Activated naive CD4-positive, alpha-beta T cell treated with anti-CD3 and anti-CD28 coated beads for 36 hours (primary cell): ENCODE measurements at places on chromosomes 12 and 14.

DNA sequence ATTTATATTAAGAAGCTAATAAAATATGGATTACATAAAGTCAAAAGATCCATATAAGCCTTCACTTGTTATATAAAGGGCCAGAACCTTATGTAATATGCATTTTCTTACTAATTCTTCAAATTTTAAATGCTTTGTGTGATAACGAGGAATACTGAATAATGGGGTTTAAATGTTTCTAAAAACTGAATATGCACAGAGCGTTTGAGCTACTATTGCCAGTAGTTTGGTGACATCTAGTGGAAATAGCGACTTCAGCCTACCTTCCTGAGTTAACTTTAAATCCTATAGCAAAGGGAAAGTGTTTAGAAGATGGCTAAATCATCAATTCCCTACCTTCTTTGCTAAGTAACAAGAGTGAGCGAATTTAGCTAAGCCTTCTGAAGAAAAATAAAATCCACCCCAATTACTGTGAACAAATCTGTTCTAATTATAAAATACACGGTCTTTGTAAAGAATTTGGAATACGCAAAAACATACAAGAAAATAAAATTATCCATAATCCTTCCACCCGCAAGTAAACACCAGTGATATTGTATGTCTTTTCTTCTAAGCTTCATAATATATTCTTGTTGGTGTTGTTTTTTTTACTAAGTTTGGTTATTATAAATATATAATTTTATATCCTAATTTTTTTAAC lies 115.5 kb upstream of the G2E3 start:
- DNase-seq = no peak

DNA sequence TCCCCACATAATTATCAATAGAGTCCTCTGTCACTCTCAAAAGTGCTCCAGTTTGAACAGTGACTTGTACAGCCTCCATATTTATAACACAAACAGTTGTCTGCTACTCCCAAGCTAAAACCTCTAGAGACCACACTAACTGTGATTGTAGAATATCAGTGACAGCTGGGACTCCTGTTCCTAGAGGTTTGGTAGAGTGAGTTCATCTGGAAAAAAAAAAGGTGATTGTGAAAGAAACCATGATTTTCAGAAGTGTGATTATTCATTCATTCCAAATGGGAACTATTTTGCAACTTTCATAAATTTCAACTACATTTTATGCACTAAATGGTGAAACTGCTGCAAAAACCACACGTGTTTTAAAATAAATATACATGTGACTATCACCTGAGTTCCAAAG lies 128.0 kb upstream of the PLXNC1 start:
- DNase-seq = no peak

DNA sequence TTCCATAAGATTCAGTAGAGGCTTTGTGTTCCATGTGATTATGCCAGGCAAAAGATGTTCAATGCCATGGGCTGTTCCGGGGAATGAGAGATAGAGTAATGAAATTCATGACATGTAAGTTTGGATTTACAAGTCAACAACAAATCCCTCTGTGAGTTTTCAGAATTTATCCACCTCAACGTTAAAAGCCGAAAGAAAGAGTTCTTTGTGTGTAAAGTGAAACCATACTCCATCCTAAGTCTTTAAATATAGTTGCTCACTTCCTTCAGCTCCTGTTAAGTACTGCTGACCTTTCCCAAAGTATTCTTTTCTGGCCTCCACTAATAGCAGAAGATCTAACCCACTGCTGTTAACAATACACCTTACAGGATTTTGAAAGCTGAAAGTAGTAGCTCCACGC lies 190.0 kb downstream of the TMX1 start:
- no peak for DNase-seq

DNA sequence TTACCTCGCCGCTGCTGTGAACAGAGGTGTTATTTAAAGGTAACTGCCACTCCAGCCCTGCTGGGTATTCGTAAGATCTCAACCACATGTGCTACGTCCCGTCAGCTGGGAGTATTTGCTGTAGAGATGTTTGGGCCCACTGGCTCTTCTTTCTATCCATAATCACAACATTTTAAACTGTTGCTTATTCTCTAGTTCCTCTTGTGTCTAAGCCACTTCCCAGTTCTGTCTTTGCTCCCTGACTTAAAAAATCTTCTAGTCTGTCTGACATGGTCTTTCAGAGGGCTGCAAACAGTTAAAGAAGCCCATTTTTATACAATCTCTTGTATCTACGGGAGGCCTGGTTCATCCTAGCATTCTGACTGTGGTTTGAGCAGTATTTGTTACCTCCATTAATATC lies 33.2 kb upstream of the HELB start:
- DNase-seq = no peak

DNA sequence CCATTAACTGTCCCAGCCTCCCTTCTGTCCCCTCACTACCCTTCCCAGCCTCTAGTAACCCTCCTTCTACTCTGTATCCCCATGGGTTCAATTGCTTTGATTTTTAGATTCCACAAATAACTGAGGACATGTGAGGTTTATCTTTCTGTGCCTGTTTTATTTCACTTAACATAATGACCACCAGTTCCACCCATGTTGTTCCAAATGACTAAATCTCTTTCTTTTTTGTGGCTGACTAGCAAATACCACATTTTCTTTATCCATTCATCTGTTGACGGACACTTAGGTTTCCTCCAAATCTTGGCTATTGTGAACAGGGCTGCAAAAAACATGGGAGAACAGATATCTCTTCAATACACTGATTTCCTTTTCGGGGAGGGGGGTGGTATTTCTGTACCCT lies 65.7 kb downstream of the PRKD1 start:
- no peak for DNase-seq

GRCh38 chr12:95836185-95836609 lies 22.6 kb upstream of the SNRPF start:
- no peak for DNase-seq

DNA sequence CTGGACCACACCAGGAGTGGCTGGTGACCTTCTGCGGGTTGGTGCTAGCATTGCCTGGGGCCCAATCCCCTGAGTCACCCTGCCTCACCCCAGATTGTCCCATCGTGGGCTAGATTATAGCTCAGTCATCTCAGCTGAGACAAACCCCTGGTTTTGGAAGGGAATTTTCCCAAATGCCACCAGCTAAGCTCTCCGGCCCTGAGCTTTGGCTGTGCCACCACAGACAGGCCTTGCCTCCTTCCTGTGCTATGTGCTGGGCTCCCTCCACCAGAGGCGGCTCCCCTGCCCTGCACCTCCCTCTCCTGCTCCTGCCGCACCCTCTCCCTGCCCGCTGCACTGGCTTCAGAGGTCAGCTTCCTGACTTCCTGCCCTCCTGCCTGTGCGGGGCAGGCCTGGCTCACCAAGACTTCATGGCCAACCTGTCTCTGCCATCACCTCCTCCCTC lies 196.3 kb downstream of the TSPAN9 start:
- DNase-seq = no peak

DNA sequence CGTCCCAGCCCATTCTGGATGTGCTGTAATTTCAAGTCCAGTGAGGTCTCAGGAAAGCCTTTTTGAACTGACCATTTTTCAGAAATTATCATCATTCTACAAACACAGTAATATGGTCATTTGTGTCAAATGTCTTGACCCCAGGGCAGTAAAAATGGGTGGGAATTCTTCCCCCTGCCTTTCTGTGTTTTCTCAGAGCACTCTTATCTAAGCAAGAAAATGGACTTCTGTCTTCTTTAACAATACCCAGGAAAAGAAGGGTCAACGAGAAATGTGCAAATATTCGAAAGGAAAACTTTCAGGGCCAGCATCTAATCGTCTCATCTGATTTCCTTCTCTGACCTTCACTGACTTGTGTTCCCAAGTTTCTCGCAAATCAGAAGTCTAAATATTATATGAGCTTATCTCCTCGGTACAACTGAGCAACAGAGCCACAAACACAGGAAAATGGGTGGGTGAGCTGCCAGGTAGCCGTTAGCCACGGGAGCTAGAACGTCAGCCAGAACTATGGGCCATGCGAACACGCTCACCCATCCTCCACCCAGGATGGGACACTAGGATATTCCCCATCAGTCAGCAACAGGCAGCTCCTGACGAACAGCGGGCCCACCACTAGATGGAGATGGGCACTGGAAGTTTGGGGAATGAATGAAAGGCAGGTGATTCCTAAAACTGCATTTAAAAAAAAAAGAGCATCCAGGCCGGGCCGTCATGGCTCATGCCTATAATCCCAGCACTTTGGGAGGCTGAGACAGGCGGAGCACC lies 57.1 kb downstream of the VWF start:
- no peak for DNase-seq

DNA sequence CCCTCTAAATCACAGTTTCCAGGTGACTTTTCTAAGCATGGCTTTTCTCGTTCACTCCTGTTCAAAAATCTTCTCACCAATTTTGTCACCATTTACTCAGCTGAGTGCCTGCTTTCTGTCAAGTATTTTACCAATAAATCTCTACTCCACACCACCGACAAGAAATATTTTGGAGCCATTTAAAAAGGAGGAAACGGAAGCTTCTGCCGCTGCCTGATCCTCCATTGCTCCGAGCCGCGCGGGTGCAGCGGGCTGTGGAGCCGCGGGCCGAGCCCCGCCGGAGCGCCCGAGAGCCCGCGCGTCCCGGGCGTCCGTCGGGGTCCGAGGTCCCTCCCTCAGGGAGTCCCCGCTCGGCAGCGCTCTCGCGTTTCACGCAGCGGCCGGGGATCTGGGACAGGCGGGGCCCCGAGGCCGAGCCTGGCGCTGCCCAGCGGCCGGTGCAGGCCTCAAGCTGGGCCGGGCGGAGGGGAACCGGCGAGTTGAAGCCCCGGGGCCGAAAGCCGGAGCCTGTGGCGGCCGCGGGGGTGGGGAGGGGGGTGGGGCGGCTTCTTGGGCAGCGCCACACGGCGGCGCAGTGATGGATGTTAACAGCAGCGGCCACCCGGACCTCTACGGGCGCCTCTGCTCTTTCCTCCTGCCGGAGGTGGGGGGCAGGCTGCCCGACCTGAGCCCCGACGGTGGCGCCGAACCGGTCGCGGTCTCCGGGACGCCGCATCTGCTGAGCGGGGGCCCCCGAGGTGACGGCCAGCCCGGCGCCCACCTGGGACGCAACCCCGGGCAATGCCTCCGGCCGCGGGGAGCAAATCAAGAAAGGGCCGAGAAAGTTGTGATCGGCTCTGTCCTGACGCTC lies 1.1 kb upstream of the HEBP1 start:
- peak; percentile 34 for DNase-seq

DNA sequence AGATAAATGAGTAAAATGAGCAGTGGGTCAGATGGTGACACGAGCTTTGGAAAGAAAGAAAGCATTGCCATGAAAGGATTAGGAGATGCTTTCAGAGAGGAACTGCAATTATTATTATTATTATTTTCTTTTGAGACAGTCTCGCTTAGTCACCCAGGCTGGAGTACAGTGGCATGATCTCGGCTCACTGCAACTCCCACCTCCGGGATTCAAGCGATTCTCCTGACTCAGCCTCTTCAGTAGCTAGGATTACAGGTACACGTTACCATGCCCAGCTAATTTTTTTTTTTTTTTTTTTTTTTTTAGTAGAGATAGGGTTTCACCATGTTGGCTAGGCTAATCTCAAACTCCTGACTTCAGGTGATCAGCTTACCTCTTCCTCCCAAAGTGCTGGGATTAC lies 77.4 kb downstream of the ST8SIA1 start:
- DNase-seq = no peak

DNA sequence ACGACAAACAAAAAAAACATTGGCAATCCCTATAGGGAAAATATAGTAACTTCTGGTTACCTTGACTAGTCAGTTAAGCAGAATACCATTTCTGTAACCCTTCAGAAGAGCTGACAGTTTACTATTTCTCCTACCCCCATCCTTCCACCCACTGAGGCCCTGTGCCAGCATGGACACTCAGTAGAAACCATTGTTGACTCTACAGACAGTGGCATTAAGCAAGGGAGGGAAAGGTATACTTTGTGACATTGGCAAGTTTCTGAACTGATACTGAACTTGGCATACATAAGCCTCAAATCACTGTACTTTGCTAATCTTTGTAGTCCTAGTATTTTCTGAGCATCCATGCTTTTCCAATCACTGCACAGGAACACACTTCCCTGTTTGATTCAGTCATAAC lies 33.4 kb upstream of the VSX2 start:
- DNase-seq = no peak

GRCh38 chr14:32950584-32950983 lies 11.9 kb downstream of the NPAS3 start:
- no peak for DNase-seq

DNA sequence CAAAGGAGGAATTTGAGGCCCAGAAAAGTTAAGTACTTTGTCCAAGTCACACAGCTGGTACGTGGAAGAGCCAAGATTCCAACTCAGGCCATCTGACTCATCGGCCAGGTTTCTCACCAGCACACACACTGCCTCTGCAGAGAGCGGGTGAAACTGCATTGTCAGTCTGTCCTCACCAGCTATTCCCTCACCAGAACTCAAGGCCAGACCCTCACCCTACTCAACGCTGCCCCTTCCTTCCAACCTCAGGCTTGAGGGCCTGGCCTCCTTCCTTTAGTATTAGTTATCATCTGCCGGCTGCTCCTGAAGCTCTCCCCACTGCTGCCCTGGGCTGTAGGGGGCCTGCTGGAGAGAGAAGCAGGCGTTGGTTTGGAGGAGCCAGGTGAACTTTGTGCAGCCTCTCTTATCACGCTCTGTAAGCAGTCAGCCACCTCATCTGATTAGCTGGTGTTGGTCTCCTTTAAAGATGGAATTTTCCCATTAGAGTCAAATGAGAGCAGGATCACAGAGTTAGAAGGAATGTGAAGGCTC lies 16.6 kb upstream of the PLEK2 start:
- DNase-seq = no peak

DNA sequence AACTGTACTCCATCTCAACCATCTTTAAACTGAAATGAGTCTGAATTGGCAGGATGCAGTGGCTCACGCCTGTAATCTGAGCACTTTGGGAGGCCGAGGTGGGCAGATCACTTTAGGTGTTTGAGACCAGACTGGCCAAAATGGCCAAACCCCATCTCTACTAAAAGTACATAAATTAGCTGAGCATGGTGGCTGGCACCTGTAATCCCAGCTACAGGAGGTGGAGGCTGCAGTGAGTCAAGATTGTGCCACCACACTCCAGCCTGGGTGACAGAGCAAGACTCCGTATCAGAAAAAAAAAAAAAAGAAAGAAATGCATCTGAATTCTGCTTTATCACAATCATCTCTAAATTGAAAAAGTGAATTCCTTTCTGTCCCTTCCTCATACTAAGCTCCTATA lies 110.3 kb downstream of the NELL2 start:
- no peak for DNase-seq

DNA sequence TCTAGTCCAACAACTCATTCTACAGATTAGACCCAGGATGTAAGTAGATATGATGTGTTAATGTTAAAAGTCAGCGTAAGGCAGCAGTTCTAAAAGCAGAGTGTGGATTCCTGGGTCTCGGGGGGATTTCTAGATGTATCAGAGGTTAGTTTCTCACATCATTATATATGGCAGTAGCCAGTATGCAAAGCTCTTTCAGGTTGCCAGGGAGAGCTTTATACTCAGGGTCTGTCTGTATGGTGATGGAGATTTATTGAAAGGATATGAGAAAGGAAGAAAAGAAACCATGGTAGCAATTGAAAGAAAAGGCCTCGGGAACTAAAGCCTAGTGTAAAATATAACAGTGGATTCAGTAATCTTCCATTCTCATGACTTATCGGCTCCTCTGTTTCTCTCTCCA lies 26.2 kb upstream of the PAWR start:
- no peak for DNase-seq
